GM23248 (cell line): ENCODE measurements at places on chromosomes 3 and 15. TPM values are rescaled to one million over a fixed set of nuclear protein-coding genes. Genes with fewer than 3 reads are reported as not detected.
A peak's percentile ranks its signal among the peaks of the same experiment; 100 is the strongest.

DNA sequence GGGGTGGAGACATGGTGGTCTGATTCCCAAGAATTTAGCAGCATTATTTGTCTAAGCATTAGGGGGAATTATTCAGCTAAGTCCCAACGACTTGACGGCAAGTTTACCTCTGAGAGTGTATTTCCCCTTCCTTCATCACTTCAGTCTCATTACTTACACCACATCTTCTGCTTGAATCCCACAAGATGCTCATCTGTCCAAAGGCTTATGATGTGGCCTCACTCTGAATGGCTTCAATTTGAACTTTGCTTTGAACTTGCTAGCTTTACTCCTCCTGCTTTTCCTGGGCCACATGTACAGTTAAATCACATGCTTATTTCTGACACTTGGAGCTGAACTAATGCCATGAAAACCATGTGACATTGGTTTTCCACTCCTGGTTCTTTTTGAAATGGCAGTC is 231.3 kb upstream of the SATB1 start:
- no peak for DNase-seq

DNA sequence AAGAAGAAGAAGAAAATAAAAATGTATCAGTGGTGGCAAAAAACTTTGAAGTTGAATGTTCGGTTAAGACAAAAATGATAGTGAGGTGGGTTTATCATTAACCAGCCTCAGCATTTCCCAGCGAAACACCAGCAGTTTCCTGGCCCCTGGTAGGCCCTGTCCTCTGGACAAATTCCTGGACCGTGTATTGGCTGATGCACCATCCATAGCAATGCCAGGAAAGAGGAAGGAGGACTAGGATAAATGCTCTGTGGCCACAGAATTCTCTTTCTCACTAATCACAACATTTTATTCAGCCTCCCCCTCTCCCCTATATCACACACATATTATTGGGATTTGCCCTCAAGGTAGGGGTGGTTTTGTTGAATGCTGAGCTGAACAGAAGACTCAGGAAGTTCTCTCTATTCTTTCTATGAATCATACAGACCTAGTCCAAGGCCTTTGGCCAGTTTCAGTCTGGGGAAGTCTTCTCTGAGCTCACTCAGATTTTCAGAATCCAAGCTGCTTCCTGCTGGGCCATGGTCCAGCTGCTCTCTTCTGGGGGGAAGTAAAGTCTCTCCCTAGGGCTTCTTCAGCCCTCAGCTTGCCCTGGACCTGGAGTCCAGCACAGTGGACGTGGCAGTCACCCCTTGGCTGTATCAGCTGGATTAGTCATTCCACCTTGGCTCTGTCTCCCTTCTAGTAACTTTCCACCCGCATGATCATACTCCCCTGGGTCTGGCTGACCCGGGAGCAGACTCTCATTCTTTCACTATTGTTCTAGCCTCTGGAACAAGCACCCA is 27.6 kb downstream of the SLC28A1 start:
- DNase-seq: peak; percentile 98

CFAP100 gene
- not detected in 2 replicates for total RNA-seq

DUOXA2 gene
- not detected in 2 replicates for total RNA-seq

ZNF774 gene
- 0.22 and 0.51 TPM in 2 replicates for total RNA-seq
